Left lobe of liver (tissue), 2 donors: ENCODE measurements at places on chromosomes 5 and 9.

- no peak for DNase-seq
Measured at GRCh38 chr9:80440724-80441123, 869.0 kb downstream of the TLE4 start.

DNA sequence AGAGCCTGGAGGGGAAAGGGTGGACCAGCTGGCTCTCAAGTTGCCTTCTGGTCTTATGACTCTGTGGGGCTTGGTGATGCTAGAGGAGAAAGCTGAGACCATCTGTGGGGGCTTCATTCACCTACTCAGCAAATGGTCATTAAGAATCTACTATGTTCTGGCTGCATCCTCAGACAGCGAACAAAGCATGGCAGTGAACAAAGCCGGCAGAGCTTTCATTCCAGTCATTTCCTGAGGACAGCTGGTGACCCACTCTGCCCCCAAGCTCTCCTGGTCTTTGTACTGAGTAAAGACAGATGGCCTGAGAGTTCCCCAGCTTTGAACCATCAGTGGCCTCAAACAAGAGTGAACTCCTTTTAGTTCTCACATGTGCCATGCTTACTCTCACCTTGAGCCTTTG, 48.0 kb downstream of the FGF1 start:
- no peak for DNase-seq

GRCh38 chr5:1343931-1344901, 683 bp downstream of the CLPTM1L start:
- DNase-seq: no peak

DNA sequence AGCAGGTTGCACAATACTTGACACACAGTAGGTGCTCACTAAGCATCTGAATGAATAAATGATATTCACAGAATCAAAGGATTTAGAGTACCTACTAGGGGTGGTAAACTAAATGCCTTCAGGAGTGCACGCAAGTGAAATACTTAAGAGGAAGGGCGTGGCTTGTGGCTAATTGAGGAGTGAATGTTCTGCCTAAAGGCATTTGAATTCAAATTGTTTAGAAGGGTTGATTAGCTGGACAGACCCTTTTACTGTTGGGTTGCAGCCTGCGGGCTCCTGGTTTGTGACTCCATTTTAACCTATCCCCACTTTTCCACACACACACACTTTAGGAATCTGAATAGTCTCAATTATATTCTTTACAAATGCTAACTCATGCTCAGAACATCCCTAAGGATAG, 63.1 kb downstream of the PPP2R2B start:
- no peak for DNase-seq

GRCh38 chr9:5502553-5502952, 7.8 kb upstream of the PDCD1LG2 start:
- DNase-seq: no peak

DNA sequence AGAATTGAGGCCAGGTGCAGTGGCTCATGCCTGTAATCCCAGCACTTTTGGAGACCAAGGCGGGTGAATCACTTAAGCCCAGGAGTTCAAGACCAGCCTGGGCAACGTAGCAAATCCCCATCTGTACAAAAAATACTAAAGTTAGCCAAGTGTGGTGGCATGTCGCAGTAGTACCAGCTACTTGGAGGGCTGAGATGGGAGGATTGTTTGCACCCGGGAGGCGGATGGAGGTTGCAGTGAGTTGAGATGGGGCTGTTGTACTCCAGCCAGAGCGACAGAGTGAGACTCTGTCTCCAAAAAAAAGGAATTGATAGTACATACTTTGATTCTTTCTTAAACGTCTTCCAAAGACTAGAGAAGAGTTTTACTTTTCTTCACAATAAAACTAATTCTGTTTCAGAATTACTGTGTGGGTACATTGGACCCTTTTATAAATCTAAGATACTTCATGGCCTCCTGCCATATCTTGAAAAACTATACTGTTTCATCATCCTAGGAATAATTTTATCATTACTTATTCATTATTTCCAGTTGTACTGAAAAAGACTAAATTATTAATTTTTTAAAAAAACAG, 132.0 kb upstream of the GRHPR start:
- DNase-seq: no peak

- DNase-seq: no peak
Measured at GRCh38 chr5:170345971-170346370, 43.2 kb downstream of the KCNMB1 start.

DNA sequence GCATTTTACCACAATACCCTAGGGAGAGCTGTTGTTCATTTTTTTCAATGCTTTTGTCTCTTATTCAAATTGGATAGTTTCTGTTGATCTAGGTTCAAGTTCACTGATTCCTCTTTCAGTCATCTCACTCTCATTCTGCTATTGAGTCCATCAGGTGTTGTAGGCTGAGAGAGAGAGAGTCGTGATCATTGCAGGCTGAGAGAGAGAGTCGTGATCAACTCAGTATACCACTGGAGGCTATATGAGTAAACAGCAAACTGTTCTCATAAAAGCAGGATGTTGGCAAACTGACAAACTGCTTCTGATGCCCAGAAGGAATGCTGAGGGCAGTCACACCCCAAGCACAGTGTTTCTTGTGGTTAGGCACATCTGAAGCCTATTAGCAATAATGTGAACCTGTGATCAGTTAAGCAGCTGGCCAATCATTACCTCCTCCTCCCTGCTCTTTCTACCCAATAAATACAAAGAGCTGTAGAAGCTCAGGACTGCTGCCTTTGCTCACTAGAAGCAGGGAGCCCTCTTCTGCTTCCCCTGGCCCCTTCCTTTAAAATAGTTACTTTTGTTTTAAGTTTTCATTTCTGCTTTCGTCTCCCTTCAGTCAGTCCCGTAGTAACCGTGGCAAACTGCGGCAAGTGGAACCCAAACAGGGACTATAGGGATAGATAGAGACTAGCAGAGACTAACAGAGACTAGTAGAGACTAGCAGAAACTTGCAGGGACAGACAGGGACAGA, 476.1 kb upstream of the ACO1 start:
- DNase-seq: no peak

GRCh38 chr5:84535281-84535680, 150.6 kb upstream of the EDIL3 start:
- no peak for DNase-seq

DNA sequence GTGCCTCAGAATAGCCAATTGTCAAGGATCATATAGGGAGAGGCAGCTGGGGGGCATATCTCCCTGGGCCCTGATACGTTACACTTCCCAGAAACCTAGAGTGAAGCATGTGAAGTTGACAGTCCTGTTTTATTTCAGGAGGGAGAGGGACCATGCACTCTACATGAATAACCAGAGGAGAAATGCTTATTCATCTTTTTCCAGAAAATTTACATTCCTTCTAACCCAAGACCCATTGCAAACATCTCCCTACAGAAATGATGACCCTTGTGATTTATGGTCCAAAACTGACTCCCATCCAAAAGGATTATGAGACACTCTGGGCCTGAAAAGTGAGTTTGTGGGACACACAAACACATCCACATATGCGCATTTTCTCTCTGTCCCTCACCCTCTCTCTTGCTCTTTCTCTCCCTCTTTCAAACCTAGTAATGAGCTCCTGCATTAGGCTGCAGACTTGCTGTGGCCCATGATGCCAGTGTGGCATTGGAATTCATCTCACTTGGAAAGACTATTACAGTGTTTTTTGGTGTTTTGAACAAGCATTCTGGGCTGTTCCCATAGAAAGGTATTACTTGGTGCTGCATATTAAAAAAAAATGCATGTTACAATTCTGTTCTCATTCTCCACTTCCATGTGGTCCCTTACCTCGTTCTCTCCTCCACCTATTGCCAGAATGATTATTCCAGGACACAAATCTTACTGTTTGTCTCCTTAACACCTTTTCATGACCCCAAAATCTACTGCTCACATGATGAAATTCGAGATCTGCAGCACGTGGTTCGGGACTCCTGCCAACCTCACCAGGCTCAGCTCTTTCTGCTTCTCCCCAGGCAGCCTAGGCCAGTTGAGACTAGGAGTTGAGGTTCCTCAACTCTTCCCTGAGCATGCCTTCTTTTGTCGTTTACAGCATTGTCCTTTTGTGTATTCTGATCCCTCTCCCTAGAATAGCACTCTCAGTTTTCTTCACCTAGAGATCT, 451.3 kb upstream of the KLF4 start:
- no peak for DNase-seq

DNA sequence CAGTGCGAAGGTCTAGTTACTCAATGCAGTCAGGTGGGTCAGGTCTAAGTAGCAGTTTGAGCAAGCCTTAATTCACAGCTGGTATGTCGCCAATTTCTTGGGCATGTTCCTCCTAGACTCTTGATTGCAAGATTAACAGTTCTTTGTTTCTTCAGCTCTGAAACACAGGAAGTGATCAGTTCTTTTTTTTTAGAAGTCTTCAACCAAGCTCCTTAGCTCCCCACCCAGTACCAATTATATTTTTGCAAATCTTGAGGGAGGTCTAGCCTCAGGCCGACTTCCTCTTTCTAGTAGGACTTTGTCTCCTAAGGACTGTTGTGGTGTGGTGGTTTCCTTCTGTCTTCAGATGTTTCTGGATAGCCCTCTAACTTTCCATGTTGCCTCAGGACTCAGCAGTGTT, 2054.2 kb downstream of the MAT2B start:
- DNase-seq: no peak

DNA sequence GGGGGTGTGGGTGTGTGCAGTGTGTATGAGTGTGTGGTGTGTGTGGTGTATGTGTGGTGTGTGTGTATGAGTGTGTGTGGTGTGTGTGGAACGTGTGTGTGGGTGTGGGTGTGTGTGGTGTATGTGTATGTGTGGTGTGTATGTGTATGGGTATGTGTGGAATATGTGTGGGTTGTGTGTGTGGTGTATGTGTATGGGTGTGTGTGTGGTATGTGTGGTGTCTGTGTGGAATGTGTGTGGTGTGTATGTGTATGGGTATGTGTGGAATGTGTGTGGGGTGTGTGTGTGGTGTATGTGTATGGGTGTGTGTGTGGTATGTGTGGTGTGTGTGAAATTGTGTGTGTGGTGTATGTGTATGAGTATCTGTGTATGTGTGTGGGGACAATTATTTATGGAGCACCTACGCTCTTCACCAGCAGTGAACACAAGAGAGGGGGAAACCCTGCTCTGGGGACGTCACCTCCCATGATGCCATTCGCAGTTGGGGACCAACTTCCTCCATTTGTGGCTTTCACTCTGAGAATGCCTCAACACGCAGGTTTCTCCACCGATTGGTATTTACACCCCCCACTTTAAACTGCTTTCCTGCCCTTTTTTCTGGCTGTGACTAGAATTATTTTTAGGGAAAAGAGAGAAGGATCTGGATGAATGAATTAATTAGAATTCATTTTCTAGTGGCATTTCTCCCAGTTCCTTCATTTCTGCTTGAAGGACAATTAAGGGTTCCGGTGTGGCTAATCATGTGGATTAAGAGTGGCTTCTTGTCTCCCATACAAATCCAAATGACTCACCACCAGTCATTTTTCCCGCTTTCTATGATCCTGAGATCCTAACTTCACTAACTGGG, 238.1 kb downstream of the ROR2 start:
- no peak for DNase-seq

DNA sequence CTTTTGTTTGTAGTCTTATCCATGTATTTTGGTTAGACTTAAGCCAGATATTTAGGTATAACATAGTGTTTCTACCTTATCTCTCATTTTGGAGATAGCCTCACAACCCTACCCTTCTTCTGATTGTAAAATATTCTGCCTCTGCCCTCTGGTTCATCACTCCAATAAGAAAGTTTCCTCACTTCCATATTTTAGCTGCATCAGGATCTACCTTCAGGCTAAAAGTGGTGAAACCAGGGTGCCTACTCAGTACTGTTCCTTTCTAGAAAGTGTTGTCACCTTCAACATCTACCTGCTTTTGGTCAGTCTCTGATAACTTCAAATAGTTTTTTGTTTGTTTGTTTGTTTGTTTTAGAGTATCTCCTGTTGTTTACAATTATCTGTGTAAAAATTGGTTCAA, 294.6 kb downstream of the ANXA1 start:
- DNase-seq: no peak
